ENCODE measurements at places on chromosomes 12 and 14. TPM values are rescaled to one million over a fixed set of nuclear protein-coding genes. Genes with fewer than 3 reads are reported as not detected.
A peak's percentile ranks its signal among the peaks of the same experiment; 100 is the strongest.

GRCh38 chr12:89856431-89856830 is 147.8 kb upstream of the ATP2B1 start:
- no peak for DNase-seq

GRCh38 chr14:74333909-74334308 is 14.4 kb upstream of the VRTN start:
- no peak for DNase-seq

GRCh38 chr14:69818758-69819191 is 21.7 kb upstream of the SLC10A1 start:
- no peak for DNase-seq

GRCh38 chr14:104399432-104400155 is 180.0 kb upstream of the C14orf180 start:
- DNase-seq = no peak

GRCh38 chr12:47891356-47891755 is 13.4 kb downstream of the VDR start:
- no peak for DNase-seq

DNA sequence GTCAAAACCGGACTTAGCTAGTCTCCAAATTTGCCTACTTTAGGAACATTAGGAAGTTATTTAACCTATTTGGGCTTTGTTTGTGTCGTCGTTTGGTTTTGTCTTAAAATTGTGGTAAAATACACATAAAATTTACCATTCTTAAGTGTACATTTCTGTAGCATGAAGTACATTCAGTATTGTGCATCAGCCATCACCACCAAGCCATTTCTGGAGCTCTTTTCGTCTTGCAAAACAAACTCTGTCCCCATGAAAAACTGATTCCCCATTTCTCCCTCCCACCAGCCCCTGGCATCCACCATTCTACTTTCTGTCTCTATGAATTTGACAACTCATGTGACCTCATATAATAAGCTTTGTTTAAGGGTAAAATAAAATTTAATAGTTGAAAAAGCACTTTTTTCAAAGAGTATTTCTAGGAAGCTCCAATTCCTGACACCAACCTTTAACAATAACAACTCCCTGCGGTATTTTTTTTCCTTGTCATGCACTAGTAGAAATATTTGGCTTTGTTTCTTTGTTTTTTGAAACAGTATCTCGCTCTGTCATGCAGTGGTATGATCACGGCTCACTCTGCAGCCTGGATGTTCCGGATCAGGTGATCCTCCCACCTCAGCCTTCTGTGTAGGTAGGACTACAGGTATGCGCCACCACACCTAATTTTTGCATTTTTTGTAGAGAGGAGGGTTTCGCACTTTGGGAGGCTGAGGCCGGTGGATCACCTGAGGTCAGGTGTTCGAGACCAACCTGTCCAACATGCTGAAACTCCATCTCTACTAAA is 3.6 kb upstream of the UBC start:
- no peak for DNase-seq

DNA sequence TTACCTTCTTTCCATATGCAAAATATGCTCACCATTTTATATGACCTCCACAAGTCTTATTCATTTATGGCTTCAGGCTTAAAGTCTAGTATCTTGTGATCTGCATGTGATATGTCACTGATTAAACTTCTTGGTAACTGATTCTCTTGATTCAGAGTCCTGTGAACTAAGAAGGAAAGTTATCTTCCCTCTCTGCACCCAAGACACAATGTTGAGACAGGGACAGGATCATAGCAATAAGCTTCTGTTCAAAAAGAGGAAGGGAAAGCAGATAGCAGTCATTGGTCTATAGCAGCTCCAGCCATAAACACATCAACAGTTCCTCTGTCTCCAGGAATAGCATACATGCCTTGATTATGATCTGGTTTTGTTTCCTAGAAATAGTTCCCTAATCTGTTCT is 103.1 kb downstream of the UNC79 start:
- no peak for DNase-seq

- DNase-seq = no peak
These were observed 197.6 kb upstream of the AVPR1A start for GRCh38 chr12:63348556-63348955.

DNA sequence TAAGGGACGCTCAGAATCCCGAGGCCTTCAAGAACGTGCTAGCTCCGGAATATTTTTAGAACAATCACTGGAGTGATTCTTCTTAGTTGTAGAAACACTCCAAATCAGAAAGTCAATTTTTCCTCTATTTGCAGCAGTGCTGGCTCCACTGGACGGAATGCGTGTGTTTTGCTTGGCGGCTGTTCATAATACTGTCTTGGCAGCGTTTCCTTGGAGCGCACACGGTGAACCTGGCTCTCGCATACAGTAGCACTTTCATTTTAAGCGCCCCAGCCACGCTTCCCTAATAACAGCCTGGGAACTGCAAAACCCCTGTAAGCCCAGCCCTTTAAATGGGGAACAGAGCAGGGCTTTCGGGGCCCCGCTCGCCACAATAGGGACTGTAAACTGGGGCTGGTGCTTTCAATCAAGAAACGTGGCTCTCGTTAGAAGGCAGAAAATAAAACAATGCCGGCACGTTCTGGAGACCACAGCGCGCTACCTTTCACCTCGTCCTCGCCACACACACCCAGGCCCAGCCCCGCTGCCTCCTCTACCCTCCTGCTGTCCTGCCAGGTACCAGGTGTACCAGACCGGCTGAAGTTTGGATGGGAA is 79.9 kb downstream of the BCL11B start:
- peak; percentile 47 for DNase-seq

- no peak for DNase-seq
These were observed 42.1 kb upstream of the GXYLT1 start for GRCh38 chr12:42186793-42187192.

GRCh38 chr14:67477926-67478799 is 10.4 kb downstream of the TMEM229B start:
- DNase-seq = no peak

DNA sequence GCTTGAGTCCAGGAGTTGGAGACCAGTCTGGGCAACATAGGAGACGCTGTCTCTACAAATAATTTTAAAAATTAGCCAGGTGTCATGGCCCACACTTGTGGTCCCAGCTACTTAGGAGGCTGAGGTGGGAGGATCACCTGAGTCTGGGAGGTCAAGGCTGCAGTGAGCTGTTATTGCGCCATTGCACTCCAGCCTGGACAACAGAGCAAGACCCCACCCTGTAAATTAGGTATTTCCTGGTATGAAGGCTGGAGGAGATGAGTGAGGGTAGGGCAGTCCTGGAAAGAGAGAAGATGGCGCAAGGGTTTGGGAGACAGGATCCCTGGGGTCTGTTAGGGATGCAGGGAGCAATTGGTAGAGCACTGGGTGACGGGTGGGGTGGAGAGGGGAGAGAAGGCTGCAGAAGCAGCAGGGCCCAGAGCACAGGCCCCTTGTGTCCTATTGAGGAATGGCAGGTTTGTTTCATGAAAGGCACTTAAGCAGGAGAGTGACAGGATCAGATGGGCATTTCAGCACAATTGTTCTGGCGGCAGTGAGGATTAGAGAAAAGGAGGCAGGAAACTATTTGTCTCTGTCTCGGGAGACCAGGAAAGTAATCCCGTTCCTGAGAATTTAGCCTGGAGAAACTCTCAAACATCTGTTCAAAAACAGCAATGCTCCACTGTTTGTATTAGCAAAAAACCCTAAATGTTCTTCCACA is 47.2 kb upstream of the KTN1 start:
- DNase-seq = no peak

GRCh38 chr14:104681689-104682074 is 7.7 kb upstream of the INF2 start:
- DNase-seq = peak; percentile 85

DNA sequence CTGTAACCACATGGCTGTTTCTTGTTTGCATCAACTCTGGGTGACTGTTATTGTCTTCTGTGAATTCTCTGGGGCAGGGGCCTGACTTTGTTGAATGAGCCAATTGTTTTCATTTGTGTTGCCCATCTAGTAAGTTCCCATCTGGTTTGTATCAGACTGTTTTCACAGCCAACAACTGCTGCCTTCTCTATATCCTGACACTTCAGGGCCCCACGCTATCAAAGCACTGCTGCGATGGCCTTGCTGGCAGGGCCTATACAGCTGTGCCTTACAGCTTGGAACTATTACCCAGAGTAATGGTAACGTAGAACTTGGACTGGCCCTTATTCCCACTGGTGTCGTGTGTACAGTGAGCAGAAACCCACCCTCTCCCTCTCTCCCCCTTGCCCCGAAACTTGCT is 104.3 kb upstream of the DACT1 start:
- DNase-seq = no peak

GRCh38 chr14:87698481-87698880 is 294.5 kb downstream of the GALC start:
- no peak for DNase-seq

DNA sequence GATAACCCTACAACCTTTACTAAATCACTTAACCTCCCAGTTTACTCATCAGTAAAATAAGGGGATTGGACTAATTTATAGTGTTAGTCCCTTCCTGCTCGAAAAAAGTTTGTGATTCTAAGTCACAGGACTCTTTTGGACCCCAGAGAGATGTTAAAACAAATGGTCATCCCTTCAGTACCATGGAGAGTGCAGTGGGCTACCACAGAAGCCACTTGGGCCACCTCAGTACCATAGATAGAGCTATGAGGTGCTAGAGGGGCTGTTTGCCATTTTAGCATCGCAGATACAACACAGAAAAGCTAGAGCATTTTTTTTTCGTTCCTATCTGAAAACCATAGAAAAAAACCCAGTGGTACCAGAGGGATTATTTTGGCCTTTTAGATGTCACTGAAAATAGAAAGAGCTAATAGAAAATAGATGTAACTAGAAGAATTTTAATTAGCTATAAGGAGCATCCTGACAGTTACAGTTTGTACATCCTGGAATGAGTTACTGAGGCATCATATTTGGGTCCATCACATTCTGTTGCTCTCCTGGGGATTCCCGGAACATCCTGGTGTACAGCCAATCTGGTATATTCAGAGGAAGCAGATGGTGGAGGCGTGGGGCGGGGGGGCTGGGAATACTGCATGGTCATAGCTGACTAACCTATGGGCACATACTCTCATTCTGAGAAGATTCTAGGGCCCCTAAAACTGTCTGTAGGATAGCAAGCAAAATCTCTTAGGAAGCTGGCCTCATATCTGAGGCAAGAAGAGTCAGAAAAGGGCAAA is 2.8 kb downstream of the ZNF219 start:
- DNase-seq = no peak

DNA sequence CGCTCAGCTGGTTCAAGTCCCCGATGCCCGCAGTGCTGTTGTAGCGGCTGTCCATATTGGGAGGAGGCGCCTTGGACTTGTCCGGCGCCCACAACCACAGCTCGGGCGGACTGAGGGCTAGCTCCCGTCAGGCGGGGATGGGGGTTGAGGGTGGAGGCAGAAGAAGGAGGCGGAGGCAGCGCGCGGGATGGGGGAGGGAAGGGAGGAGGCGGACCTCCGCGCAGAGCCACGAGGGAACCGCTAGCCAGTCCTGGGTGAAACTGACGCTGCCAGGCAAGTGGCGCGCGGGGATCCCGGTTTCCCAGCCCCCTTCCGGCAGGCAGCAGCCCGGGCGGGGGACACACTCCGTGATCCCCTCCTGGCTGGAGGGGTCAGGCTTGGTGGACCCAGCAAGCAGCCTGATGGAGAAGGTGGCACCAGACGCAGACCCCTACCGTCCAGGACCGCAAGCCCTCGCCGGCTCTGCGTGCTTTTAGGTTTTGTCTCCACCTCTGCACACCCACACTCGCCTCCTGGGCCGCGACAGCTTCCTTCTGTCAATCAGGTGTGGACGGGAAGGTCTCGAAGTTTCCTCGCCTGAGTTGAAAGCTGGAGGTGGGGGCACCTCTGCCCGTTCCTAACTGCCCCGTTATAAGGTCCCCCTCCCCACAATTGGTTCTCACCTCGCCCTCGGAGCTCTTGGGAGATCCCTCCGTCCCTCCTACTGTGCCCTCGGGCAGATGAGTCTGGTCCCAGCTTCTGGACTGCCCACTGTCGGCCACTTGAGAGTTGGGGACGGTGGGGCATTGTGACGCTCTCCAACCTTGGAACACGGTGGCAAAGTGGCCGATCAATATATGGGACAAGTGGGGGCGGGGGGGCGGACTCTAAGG is at the start of gene CPNE8:
TSS of gene CPNE8 (minus strand) at position 112 of the 872 bp plus-strand sequence. CDS start at position 55, 57 bp downstream.
- DNase-seq = peak; percentile 14

- no peak for DNase-seq
These were observed 1.5 kb upstream of the NTS start for GRCh38 chr12:85872497-85873091.

- no peak for DNase-seq
These were observed 31.3 kb downstream of the ACTN1 start for GRCh38 chr14:68947802-68948201.

GRCh38 chr12:112782943-112783342 is 8.6 kb upstream of the RPH3A start:
- DNase-seq = no peak

GRCh38 chr14:90495357-90496276 is 98.8 kb downstream of the CALM1 start:
- DNase-seq = peak; percentile 67

Gene SLC24A4
- 0.22 TPM for polyA plus RNA-seq

Gene EPYC
- polyA plus RNA-seq = not detected

Gene MYH6
- 0.17 TPM for polyA plus RNA-seq

Gene SOX5
- polyA plus RNA-seq = 7.1 TPM

Gene TOMM20L
- 1.7 TPM for polyA plus RNA-seq

Gene SRGAP1
- 26.5 TPM for polyA plus RNA-seq

Gene PPP2R3C
- 57.2 TPM for polyA plus RNA-seq

Gene OR4N5
- polyA plus RNA-seq = not detected

Gene E2F7
- polyA plus RNA-seq = 8.0 TPM

Gene BICDL1
- polyA plus RNA-seq = 31.4 TPM

Gene LALBA
- not detected for polyA plus RNA-seq

Gene RERG
- polyA plus RNA-seq = 43.8 TPM

Gene ATG2B
- polyA plus RNA-seq = 23.3 TPM

Gene CACNA2D4
- 3.2 TPM for polyA plus RNA-seq

Gene PAX9
- 0.29 TPM for polyA plus RNA-seq

Gene LIMA1
- 124 TPM for polyA plus RNA-seq

Gene DTX1
- polyA plus RNA-seq = 11.3 TPM
